ENCODE measurements at places on chromosomes 5 and 9.

DNA sequence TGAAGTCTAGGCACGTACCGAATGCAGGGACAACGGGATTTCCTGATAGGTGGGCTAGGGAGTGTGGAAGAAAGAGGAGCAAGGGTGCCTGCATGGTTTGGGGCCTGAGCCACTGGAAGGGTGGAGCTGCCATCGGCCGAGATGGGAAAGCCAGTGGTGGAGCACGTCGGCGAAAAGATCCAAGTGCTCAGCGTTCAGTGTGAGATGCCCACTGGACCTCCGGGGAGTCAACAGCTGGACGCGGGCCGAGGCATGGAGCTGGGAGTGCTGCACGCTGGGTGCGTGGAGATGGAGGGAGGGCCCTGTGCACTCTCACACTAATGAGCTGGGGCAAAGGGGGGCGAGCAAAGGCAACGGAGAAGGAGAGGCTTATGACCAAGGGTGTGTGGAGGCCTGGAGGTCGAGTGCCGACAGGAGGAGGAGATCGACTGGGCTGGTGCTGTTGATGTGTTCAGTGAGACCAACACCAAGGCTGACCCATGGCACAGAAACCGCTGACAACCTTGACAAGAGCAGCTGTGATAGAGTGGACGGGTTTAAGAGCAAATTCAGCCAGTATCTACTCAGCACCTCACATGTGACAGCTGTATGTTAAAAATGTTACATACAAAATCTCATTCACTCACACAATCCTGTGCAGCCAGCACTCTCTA is 85.7 kb downstream of the STK10 start:
- no peak for DNase-seq

DNA sequence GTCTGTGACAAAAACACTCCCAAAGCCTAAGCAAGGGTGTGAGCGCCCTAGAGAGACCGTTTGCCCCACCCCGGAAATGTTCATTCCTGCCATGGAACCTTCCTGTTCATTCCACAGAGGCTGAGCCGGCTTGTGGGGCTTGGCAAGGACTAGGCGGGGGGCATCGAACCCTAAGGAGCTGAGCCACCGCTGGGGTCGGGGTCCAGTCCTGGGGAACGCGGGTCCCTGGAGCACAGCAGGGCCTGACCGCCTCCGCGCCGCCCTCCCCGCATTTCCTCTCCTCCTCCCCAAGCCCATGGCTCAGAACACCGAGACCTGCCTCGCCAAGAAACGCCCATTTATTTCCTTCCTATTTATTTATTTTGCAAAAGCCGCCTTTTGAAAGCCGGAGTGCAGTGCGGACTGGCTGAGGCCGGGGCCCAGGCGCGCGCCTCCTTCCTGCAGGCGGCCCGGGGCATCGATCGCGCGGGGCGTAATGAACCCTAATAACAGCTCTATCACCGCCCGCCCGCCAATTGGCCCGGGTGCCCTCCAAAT is 228.9 kb upstream of the IRX4 start:
- DNase-seq, result no peak

GRCh38 chr9:20402273-20402875 is 219.9 kb downstream of the MLLT3 start:
- no peak for DNase-seq

- no peak for DNase-seq
Measured at GRCh38 chr5:10921160-10921559, 160.1 kb upstream of the DAP start.

DNA sequence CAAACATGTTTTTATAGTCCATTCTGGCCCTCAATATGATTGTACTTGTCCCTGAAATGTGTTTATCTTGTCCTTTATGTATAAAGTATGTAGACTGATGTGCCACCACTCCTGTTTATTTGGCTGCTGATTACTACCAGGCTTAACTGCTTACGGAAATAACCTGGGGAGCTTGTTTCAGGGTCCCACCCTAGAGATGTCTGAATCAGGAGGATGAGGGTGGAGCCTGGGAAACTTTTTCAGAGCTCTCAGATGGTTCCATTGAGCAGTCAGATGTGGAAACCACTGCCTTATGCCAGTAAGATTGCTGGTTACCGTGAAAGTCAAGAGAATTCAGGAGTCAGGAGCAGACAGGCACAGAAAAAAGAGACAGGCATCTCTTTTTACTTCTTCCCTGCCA is 19.2 kb downstream of the SLC23A1 start:
- DNase-seq, result no peak

DNA sequence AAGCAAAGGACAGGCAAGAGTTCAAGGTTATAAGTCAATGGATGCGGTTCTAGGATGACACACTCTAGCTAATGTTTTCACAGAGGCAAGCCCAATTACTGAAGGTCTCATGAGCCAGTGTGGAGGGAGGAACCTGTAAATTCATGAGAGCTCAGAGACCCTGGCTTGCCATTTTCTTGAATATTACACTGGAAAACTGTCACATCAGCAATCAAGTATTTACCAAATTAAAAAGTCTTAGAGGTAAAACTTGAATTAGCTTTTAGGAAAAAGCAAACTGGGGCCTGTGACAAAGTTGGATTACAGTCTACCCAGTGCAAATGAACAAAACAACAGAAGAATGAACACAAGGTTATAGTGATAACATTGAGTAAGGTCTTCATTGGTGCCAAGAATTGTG is 636.9 kb upstream of the TLE4 start:
- DNase-seq, result no peak

DNA sequence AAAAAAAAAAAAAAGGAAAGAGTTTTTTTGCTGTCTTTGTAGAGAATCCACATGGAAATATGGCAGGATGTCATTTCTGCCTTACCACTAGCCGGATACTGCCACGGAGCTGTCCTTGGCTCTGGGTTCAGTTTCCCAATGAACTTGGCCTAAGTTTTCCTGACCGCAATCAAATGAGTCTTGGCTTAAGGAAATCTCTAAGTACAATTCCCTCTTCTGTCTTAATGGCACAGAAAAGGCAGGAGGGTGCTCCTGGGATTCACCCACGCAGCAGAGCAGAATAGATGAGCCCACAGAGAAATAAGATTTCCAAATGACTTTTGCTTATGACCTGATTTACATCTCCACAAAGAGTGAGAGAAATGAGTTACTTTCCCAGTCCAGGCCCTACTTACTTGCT is 284.0 kb upstream of the VLDLR start:
- no peak for DNase-seq

DNA sequence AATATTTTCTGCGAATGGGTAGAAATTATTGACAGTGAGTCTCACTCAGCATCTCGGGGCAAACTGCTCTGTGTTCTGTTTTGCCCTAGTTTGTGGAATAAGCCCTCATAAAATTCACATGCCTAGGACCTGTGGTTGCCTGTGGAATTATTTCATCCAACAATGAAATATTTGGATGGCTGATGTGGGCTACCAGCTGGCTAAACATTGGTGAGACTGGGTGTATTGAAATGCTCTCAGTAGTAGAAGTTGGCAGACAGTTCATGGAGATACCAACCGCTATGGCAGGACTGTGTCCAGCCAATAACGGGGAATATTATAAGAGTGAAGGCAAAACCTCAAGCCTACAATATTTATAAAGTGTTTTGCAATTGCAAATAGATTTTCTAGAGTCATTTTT is 344.1 kb upstream of the RPS23 start:
- DNase-seq, result no peak

- no peak for DNase-seq
Measured at GRCh38 chr5:89313804-89314588, 431.0 kb upstream of the MEF2C start.

- DNase-seq, result no peak
Measured at GRCh38 chr5:54383941-54384340, 71.6 kb upstream of the HSPB3 start.

DNA sequence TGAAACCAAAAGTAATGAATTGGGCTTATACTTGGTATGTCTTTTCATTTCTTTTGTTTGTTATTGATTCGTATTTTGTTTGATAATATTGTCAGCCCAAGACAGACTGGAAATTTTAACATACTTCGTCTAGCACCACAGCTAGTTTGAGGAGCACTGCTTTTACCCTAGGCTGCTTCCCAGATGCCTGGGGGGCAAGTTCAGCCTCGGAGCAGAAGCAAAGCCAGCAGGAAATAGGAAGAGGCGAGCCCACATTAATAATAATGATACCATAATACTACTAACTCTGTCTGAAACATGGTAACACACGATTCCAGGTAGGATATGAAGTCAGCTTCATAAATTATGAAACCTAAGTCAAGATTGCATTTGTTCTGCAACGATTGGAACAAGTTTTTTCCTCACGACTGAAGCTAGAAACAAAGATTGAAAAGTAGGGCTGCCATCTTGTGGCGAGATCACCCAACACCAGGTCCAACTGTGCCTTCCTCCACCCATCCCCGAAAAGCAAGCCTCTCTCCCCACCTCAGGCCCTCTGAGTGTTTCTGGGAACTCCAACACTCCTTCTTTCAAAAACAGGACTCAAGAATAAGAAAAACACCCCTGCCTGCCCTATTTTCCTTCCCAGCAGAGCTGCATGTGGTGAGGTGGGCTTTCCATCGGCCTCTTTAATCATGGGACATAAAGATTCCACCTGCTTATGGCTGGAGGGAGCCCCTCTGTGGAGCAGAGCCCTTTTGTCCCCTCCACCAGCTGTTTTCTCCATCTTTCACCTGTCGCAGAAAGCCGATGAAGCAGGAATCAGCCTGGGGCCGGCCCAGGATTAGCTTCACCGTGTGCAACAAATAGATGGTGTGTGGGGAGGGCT is 236.4 kb downstream of the CAAP1 start:
- no peak for DNase-seq

GRCh38 chr9:130451509-130452388 is 7.0 kb downstream of the ASS1 start:
- no peak for DNase-seq

DNA sequence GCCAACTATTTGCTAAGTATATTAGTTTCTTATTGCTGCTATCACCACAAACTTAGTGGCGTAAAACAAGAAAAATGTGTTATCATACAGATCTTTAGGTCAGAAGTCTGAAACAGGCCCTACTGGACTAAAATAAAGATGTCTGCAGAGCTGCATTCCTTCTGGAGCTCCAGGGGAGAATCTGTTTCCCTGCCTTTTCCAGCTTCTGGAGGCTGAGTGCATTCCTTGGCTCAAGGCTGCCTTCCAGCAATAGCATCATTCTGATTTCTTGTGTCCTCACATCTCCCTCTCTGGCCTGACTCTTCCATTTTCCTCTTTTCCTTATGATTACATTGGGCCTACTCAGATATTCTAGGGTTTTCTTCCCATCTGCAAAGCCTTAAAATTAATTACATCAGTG is 15.9 kb downstream of the MAN2A1 start:
- no peak for DNase-seq

GRCh38 chr5:31944684-31945445 is 229.3 kb downstream of the GOLPH3 start:
- DNase-seq, result no peak

DNA sequence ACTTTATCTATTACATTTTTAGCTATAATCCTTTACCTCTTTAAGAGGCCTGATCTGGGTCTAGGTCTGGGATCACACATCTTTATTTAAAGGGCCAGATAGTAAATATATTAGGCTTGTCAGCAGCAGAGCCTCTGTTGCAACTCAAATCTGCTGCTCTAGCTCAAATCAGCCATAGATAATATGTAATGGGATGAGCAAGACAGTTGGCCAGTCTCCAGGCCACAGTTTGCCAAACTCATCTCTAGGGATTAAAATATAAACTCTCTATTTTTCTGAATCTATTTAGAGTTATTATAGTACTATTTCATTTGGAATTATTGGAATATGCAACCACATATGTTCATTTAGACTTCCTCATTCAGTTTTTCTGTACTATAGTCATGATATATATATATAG is 115.9 kb upstream of the MINAR2 start:
- DNase-seq, result no peak

DNA sequence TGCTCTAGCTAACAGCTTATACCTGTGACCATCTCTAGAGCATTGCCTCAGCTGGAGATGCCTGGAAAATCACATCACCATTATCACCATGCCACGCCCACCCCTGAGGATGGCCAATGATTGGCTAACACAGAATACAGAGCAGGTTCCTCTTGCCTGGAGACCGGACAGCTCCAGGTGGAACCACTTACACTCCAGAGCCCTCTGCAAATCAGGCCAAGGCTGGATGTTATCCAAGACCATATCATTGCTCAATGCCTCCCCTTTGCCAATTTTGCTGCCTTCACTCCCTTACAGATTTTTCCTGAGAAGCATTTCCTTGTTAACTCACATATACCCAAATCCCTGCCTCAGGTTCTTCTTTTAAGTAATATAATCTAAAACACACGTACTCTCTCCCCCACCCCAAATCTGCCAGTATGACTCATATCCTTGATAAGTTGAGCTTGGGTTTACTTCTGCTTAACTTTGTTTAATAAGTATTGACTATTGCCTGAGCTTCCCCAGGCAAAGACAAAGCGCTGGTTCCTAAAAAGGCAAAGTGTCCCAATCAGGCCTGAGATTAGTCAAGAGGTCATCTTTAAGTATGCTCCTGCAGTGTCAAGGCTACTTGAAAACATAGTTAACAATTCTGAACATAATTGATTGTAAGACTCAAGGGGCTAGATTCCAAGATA is 309.6 kb downstream of the EPB41L4A start:
- no peak for DNase-seq

- no peak for DNase-seq
Measured at GRCh38 chr9:134554373-134555093, 87.1 kb upstream of the COL5A1 start.

GRCh38 chr5:158819840-158820620 is 279.7 kb downstream of the EBF1 start:
- no peak for DNase-seq
